ENCODE measurements at places on chromosomes 12 and 14.

- H3K4me3 ChIP-seq, result no peak overlapping the region
- peaks cover 7% of the 10 kb centered on the region for H3K4me1 ChIP-seq
- H3K27me3 ChIP-seq, result no peaks in the 10 kb centered on the region
- H3K36me3 ChIP-seq, result no peaks in the 10 kb centered on the region
Observed at GRCh38 chr14:25094171-25094907, 44.4 kb upstream of the STXBP6 start.

DNA sequence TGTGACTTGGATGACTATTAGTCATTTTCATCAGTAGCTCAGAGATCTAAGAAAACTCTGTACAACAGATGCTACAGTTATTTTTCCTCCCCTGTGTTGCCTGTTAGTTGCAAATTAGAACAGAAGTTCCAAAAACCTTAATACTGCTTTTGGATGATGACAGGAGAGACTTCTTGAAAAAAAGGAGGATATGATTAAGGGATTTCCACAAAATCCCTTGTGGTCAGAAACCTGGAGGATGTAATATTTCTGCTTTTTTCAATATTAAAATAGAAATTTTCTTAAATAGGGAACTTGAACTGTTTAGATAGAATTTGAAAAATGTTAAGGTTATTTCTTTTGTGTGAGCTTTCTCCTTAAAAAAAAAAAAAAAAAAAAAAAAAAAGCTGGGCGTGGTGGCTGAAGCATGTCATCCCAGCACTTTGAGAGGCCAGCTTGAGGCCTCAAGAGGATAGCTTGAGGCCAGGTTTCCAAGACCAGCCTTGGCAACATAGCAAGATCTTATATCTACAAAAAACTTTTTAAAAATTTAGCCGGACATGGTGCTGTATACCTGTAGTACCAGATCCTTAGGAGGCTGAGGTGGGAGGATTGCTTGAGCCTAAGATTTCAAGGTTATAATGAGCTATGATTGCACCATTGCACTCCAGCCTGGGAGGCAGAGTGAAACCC, 14.1 kb downstream of the CMAS start:
- H3K27ac ChIP-seq, result no peak overlapping the region
- H3K36me3 ChIP-seq, result peaks cover 41% of the 10 kb centered on the region
- no peaks in the 10 kb centered on the region for H3K27me3 ChIP-seq
- no peak for DNase-seq

DNA sequence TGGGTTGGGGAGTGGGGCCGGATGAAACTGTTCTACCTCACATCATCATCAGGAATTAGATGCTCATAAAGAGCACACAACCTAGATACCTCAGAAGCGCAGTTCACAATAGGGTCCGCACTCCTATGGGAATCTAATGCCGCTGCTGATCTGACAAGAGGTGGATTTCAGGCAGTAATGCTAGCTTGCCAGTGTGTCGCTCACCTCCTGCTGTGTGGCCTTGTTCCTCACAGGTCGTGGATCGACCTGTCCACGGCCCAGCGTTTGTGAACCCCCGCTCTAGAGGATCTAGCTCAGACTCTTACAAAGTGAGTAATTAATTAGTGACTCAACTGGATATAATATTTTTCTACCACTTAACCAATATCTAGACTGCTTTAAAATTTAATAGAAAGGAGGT, 5.8 kb downstream of the PPP1R12A start:
- no peak overlapping the region for H3K27ac ChIP-seq
- H3K27me3 ChIP-seq, result no peaks in the 10 kb centered on the region
- H3K4me1 ChIP-seq, result no peaks in the 10 kb centered on the region
- DNase-seq, result no peak
- H3K36me3 ChIP-seq, result 0 out of 2 replicates have a peak, but pooled peaks cover 3% of the 10 kb centered on the region

DNA sequence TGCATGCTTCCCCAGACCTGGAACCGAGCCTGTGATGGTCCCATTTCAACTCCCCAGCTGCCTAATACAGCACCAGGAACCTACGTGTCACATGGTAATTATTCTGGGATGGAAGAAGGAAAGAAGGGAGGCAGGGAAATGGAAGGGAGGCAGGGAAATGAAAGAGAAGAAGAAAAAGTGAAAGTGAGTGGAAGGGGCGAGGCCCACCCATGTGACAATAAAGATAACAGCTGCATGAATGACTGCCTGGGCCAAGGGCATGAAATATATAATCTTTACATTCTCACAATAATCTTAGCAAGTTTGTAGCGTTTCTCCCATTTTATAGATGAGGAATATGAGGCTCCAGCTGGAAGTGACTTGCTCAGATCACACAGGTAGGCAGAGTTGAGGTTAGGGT, 245.0 kb upstream of the PWP1 start:
- H3K4me1 ChIP-seq, result peaks cover 4% of the 10 kb centered on the region
- no peak for DNase-seq
- no peaks in the 10 kb centered on the region for H3K36me3 ChIP-seq

- peaks cover 3% of the 10 kb centered on the region for H3K36me3 ChIP-seq
- H3K27me3 ChIP-seq, result no peaks in the 10 kb centered on the region
- H3K4me3 ChIP-seq, result no peak overlapping the region
Observed at GRCh38 chr14:64992328-64992885, 5.7 kb downstream of the FNTB start.

Measured in H9 (cell line).